Vagina (tissue), 2 donors: ENCODE measurements at places on chromosomes 7 and 10. TPM values are rescaled to one million over a fixed set of nuclear protein-coding genes. Genes with fewer than 3 reads are reported as not detected.

DNA sequence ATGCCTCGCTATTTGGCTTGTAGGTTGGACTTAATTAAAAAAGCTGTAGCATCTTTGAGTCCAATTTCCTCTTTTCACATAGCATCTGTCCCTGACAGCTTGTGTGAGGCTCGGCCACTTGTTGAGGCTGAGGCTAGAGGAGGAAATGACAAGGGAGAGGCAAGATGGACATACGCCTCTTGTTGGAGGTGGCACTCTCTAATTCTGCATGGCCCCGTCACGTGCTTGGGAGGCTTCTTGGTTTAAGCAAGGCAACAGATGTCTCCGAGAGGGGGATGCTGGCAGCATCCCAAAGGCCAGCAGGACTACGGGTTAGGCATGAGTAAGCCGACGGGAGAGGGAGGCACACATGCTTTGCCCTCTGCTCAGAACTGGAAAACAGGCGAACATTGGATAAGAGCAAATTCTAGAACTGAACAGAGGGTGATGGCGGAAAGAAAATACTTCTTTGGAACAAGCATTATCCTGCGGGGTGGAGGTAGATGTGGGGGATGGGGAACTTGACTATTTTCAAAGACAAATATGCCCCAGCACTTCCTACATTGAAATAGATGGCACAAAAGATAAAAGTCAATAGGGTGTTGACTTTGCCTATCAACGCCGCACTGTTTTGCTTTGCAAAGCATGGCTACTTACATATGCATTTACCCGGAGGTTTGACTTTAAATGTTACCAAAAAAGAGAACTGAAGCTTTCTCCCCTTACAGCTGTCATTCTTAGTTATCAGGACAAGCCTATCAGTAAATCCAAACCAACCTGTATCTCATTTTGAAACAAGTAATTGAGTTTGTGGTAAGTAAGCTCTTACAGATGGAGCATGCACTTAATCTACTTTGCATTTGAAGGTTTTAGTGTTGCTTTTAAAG lies 94.8 kb downstream of the CHN2 start:
- no peak overlapping the region for H3K27ac ChIP-seq
- H3K36me3 ChIP-seq: no peaks in the 10 kb centered on the region
- H3K4me3 ChIP-seq: no peak overlapping the region
- H3K27me3 ChIP-seq: no peaks in the 10 kb centered on the region
- H3K4me1 ChIP-seq: no peaks in the 10 kb centered on the region

Gene IKZF1
- total RNA-seq: 44.9 TPM

- H3K36me3 ChIP-seq: no peaks in the 10 kb centered on the region
- H3K27me3 ChIP-seq: no peaks in the 10 kb centered on the region
- no peak overlapping the region for H3K4me3 ChIP-seq
- peak; percentile 46 for DNase-seq
- peaks cover 12% of the 10 kb centered on the region for H3K4me1 ChIP-seq
- H3K27ac ChIP-seq: no peak overlapping the region
Observed at GRCh38 chr10:130967784-130968183, 343.7 kb downstream of the TCERG1L start.

GRCh38 chr10:97508342-97508741 lies 9.6 kb downstream of the UBTD1 start:
- DNase-seq: no peak
- no peaks in the 10 kb centered on the region for H3K27me3 ChIP-seq
- H3K4me3 ChIP-seq: no peak overlapping the region
- H3K36me3 ChIP-seq: no peaks in the 10 kb centered on the region

Gene PI4K2A
- total RNA-seq: 17.7 TPM

Gene STK32C
- 4.7 TPM for total RNA-seq

- H3K27me3 ChIP-seq: no peaks in the 10 kb centered on the region
- no peak overlapping the region for H3K4me3 ChIP-seq
- no peak overlapping the region for H3K27ac ChIP-seq
- H3K4me1 ChIP-seq: no peaks in the 10 kb centered on the region
- DNase-seq: no peak
Observed at GRCh38 chr10:66862687-66863258, 63.1 kb upstream of the LRRTM3 start.

DNA sequence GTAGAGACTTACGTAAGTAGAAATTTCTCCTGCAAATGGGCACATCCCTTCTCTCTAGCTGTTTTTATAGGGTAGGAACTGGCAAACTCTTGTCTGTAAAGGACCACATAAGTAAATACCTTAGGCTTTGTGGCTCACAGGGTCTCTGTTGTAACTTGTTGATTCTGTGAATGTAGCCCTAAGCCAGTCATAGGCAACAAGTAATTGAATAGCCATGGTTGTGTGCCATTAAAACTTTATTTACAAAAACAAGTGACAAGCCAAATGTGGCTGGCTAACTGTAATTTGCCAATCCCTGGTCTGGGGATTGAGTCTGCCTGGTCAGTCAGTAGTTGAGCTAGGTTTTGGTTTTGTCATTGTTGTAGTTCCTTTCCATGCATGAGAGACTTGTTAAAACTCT lies 5.3 kb upstream of the KLF6 start:
- H3K36me3 ChIP-seq: no peaks in the 10 kb centered on the region
- H3K27ac ChIP-seq: no peak overlapping the region
- DNase-seq: no peak
- H3K27me3 ChIP-seq: no peaks in the 10 kb centered on the region
- peaks cover 7% of the 10 kb centered on the region for H3K4me1 ChIP-seq
- H3K4me3 ChIP-seq: no peak overlapping the region

- DNase-seq: no peak
- H3K4me1 ChIP-seq: peaks cover 50% of the 10 kb centered on the region
Observed at GRCh38 chr10:124665091-124665490, 79.1 kb downstream of the FAM53B start.

GRCh38 chr10:104457543-104457828 lies 103.9 kb downstream of the CFAP58 start:
- H3K27me3 ChIP-seq: no peaks in the 10 kb centered on the region
- H3K4me3 ChIP-seq: no peak overlapping the region
- H3K36me3 ChIP-seq: no peaks in the 10 kb centered on the region
- H3K4me1 ChIP-seq: no peaks in the 10 kb centered on the region
- no peak overlapping the region for H3K27ac ChIP-seq

GRCh38 chr7:47285860-47286491 lies 295.9 kb downstream of the TNS3 start:
- H3K27me3 ChIP-seq: no peaks in the 10 kb centered on the region
- no peak overlapping the region for H3K4me3 ChIP-seq
- peaks cover 9% of the 10 kb centered on the region for H3K4me1 ChIP-seq
- H3K36me3 ChIP-seq: no peaks in the 10 kb centered on the region

Gene KAZALD1
- total RNA-seq: 4.2 TPM

Gene RBP4
- total RNA-seq: 36.8 TPM

DNA sequence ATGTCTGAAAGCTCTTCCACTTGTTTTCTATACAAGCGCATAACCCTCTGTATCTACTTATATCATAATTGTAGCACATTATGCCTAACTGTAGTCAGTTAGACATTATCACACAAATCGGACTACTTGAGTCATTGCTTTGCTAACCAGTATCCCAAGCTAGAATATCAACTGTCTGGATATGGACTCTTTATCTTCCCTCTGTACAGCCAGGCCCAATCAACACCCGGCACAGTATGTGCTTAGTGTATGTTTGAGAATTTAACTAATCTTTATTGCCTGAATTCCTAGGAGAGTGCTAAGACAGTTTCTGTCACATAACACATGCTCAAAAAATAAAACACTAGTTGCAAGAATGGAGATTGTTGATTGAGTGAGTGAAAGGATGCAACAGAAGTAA lies 211.2 kb downstream of the ARL4A start:
- no peak for DNase-seq
- no peaks in the 10 kb centered on the region for H3K36me3 ChIP-seq
- no peaks in the 10 kb centered on the region for H3K27me3 ChIP-seq
- H3K27ac ChIP-seq: no peak overlapping the region
- H3K4me1 ChIP-seq: peaks cover 4% of the 10 kb centered on the region

DNA sequence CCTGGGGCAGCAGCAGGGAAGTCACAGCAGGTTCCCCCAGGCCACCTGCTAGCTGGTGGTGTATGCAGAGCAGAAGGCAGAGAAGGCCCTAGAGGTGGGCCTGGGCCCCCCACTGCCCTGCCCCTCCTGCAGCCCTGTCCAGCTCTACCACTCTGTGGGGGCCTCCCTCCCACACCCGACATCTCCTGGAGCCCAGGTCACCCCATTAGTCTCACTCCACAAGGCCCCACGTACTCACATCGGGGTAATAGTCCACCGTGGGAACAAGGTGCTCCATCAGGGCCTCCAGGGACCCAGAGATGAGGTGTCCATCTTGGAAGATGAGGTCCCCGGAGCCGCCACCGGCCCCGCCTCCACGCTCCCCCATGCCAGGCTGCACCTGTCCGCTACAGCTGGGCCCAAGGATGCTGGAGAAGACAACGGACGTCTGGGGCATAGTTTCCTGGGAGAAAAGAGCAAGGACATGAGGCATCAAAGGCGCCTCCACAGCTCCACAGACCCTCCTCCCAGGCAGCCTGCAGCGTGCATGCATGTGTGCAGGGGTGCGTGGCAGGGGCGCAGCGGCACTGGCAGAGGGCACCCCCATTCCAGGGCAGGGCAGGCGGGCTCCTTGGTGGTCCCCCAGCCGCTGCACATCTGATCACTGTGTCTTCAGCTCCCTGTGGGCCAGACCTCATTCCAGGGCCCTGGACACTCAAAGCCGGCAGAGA lies 61.0 kb downstream of the RASGEF1A start:
- H3K27me3 ChIP-seq: no peaks in the 10 kb centered on the region
- no peak overlapping the region for H3K4me3 ChIP-seq
- no peaks in the 10 kb centered on the region for H3K36me3 ChIP-seq
- no peak for DNase-seq
- H3K4me1 ChIP-seq: peaks cover 17% of the 10 kb centered on the region
- H3K27ac ChIP-seq: no peak overlapping the region

Gene SYCE1
- total RNA-seq: not detected

DNA sequence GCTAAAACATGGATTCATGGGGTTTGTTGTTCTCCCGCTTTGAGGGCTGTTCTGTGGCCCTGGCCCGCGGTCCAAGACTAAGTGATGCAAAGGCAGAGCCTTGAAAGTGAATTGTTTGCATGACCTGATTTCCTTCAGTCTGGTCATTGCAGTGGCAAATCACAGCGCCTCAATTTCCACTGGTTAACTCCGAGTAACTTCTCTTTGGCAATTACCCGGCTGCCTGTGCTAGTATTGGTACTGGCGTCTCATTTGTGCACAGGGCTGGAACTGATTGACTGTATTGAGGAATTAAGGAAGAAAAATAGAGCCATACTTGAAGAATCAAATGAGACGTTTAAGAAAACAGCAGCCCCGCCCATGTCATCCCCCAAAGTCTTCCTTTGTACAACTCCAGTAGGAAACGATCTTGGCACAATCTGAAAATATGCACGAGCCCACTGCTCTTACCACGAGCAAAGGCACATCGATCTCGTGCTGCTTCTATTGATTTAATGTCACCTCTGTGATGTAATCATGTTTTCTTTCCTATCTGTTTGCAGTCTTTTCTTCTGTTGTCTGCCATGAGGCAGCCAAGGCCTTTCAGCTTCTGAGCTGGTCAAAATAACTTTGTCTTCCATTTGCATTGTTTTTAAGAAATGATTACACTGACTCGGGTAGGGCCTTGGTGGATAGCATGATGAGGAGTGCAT lies 60.6 kb upstream of the SHH start:
- H3K4me3 ChIP-seq: no peak overlapping the region
- H3K36me3 ChIP-seq: no peaks in the 10 kb centered on the region

DNA sequence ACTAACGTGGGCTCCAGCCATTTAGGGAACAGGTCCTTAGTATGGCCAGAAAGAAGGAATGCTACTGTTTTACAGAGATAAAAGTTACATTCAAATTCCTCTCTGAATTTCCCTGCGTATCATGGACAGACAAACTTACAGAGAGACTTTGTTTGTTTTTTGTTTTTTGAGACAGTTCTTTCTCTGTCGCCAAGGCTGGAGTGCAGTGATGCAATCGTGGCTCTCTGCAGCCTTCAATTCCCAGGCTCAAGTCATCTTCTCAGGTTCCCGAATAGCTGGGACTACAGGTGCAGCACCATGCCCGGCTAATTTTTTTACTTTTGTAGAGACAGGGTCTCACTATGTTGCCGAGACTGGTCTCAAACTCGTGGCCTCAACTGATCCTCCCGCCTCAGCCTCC lies 64.5 kb upstream of the MPP7 start:
- H3K4me1 ChIP-seq: no peaks in the 10 kb centered on the region
- H3K27me3 ChIP-seq: no peaks in the 10 kb centered on the region
- no peak for DNase-seq
